Naive thymus-derived CD4-positive, alpha-beta T cell (primary cell): ENCODE measurements at places on chromosomes 13 and 19.

DNA sequence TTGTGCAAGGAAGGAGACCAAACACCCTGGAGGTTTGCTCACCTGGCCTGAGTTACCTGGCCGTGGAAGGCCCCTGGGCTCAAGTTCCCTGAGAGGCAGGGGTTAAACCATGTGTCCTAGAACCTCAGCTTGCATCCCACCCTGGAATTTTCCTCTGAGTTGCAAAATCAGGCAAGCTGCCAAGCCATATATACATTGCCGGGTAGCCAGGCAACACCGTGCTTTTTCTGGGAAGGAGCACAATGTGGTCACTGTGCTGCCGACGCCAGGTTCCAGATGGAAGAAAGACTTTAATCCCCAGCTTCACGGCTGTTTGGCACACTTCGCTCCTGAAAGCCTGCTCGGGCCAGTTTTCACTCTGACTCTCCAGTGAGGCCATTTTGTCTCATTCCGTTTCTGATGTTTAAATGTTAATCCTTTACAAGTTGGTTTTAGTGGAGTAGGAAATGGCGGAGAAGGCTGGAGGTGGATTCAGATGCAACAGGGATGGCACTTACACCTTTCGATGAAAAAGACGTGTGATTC is 60.1 kb upstream of the PEG3 start:
- no peak for DNase-seq

DNA sequence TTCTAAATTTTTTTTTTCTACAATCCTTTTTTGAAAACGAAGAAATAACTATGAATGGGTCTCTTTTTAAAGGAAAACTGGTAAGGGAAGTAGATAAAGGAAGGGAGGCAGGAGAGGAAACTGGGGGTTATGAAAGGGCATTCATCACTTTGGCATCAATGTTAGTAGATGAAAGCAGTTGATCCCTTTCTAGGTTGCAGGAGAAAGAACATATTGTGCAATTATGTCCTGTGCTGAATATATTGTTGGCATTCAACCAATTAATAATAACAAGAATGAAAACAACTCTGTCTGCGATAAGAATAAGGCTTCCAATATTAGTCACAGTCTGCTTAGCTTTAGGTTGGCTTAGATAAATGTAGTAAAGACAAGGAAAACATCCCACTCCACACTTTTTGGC is 796.8 kb upstream of the KLHL1 start:
- DNase-seq = no peak

DNA sequence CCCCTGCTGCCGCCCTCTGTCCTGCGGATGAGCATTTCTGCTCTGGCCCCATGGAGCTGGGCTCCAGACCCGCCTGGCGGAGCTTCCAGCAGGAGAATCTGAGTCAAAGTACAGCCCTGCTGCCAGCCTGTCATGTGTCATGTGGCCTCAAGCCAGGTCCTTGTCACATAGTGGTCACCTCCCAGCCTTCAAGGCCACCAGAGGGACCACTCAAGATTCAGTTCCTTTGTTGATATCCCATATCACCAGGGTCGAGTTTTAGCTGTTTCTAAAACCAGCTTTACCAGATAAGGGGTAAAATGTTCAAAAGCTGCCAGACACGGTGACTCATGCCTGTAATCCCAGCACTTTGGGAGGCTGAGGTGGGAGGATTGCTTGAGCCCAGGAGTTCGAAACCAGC is 13.4 kb downstream of the THOP1 start:
- DNase-seq = no peak

GRCh38 chr13:81568824-81569223 is 1227.9 kb upstream of the SPRY2 start:
- DNase-seq = no peak

- no peak for DNase-seq
Observed at GRCh38 chr13:45860240-45860639, 8.7 kb upstream of the SIAH3 start.

DNA sequence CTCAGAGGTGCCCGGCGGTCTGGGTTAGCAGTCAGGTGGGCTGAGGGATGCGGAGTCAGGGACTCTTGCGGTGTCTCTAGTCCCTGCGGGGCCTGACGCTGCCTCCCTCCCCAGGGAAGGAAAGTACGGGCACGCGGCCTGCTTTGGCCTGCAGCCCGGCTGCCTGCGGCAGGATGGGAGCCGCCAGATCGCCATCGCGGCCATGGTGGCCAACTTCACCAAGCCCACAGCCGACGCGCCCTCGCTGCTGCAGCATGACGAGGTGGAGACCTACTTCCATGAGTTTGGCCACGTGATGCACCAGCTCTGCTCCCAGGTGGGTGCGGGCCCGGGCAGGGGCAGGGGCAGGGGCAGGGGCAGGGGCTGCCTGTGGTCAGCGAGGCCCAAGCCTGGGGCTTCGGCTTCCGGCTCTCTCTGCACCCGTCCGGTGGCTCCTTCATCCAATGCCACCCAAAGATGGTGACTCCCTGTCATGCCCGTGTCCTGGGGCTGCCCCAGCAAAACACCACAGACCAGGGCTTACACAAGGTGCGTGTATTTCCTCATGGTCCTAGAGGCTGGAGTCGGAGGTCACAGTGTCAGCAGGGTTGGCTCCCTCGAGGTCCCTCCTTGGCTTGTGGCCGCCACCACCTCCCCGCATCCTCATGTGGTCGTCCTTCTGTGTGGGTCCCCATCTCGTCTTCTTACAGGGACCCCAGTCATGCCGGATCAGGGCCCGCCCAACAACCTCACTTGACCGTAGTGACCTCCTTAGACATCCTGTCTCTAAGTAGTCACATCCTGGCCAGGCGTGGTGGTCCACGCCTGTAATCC is 11.3 kb upstream of the ZNF554 start:
- DNase-seq = no peak

DNA sequence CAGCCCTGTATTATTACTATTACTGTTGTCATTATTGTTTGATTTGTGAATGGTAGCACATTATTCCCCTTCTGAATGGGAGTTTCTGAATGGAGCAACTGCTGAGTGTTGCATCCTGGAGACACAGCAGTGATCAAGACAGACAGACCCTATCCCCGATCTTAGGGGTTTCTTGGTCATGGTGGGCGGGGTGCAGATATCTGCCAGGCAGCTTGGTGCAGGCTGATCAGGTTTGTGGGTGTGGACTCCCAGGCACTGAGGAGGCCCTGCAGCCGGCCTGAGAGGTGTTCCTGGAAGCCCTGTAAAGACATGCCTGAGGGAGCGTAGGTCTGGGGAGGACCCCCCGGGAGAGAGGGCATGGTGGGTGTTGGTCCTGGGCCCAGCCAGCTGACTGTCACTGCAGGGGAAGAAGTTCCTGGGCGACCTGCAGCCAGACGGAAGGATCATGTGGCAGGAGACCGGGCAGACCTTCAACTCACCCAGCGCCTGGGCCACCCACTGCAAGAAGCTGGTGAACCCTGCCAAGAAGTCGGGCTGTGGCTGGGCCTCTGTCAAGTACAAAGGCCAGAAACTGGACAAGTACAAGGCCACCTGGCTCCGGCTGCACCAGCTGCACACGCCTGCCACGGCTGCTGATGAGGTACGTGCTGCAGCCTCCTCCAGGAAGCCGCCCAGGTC is 2.1 kb downstream of the MPND start:
- DNase-seq = no peak

DNA sequence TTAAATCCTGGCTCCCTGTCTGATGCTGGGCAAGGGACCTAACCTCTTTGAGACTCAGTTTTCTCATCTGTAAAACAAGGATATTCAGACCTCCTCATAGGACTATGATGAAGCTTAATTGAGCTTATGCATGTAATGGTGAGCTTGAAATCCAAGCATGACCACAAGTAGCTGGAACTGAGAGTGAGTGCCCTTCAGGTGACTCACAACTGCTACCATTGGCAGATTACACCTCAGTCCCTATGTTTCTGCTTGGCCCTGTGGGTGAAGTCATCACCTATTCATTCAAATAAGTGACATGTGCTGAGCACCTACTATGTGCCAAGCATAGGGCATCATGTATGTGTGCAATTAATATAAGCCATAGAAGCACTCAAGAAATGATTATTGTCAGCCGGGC is 25.7 kb downstream of the NOVA2 start:
- DNase-seq = no peak
